NCI-H1436 (cell line): ENCODE measurements at places on chromosomes 11 and 22.

DNA sequence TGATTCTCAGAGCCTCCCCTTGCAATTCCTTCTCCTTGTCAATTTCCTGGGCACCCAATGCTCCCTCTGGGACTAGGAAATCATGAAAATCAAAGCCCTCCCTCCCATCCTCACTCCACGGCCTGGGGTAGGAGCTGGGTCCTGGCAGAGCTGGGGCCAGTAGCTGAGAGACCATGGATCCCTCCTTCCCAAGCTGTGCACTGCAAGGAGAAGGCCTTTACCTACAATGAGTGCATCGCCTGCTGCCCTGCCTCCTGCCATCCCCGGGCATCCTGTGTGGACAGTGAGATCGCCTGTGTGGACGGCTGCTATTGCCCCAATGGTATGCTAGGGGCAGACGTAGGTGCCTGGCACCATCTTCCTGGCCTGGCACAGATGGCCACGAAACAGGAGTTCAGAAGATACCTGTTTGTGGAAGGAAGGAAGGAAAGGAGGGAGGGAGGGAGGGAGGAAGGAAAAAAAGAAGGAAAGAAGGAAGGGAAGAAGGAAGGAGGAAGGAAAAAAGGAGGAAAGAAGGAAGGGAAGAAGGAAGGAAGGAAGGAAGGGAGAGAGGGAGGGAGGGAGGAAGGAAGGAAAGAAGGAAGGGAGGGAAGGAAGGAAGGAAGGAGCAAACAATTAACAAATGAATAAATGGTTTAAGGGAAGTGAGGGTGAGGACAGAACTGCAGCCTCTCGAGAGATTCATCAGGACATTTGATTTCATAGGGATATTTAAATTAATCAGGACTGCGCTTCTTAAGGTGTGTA, 12.5 kb downstream of the OTOG start:
- DNase-seq: no peak

DNA sequence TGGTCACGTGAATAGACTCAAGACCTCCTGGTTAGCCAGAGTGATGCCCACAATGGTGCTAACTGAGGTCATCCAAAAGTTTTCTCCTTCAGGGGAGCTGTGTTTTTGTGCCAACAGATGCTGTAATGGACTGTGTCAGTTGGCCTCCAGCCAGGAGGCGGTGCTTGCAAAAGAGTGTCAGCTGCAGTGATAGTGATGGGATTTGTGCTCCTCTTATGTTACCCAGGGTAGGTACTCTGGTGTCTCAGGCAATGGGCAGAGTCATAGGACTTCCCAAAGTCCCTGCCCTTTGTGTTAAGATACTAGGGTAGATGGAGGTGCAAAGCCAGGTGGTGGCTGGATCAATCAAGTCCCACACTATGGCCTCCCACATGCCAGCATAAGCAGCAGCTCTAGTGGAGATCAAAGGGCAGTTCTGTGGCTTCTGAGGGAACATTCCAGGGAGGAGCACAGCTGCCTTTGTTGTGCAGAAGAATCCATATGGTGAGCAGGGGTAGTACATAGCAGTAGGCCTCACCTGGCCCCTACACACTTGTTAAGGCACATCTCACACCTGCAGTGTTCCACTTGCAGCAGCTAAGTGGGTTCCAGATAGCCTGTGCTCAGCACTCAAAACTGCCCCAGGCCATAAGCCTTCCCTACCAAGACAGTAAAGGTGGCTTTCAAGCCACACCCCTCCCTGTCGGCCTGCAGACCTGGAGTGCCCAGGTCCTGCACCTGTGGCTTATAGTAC, 9.4 kb upstream of the FANCF start:
- no peak for DNase-seq

GRCh38 chr11:11409224-11409623, 56.2 kb upstream of the CSNK2A3 start:
- no peak for DNase-seq

- no peak for DNase-seq
Observed at GRCh38 chr11:132811649-132812048, 720.7 kb downstream of the OPCML start.

DNA sequence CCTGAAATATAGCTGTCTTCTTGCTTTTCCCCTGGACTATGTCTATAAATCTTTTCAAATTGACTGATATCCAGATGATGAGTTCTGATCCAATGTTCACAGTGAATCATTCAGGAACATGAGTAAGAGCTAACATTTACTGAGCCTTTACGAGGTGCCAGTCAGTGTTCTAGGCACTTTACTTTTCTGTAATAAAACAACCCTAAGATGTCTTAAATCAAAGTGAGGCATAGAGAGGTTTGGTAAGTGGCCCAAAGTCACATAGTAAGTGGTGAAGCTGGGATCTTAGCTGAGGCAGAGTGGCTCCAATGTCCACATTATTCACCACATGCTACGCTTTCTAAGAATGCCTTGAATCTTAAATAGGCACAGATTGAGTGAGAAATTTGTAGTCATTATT, 79.9 kb upstream of the OR4C15 start:
- DNase-seq: no peak

GRCh38 chr22:29106839-29107238, 34.0 kb downstream of the KREMEN1 start:
- DNase-seq: no peak

GRCh38 chr22:36873614-36874308, 13.0 kb downstream of the NCF4 start:
- peak; percentile 11 for DNase-seq

- DNase-seq: no peak
Observed at GRCh38 chr11:76291576-76292526, 85.5 kb upstream of the WNT11 start.

DNA sequence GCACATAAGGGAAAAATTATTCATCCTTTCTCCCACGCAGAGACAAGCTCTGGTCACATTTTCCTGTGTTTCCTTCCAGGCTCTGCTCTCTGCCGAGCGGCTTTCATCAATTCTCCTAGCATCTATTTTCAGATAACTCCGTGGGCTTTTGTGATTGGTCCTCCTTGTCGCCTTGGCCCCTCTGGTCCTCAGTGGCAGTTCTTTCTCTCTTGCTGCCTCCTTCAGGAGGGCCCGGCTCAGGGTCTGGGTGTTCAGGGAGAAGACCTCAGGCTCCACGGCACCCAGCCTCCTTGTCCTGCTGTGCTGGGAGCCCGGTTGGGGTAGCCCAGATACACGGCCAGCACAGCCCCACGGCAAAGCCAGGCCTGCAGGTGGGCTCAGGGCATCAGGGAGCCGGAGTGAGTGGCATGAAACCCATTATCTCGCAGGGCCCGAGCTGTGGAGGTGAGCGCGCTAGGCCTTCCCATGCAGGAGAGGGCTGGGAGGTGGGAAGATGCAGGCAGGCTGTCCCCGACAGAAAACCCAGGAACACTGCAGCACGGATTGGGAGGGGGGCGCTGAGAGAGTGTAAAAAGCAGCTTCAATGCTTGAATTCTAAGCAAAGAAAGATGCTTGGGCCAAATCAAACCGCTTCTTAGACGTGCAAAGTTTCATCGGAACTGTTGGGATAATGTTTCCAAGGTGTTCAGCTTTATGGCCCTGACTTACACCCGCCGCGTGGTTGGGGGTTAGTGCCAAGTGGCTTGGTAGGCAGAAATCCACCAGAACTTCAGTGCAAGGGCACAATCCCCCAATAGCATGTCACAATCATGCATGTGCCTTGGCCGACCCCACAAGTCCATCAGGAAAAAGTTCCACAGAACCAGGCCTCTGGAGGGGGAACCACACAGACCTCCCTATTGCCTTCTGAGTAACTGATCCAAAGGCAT, 81.9 kb upstream of the WNT7B start:
- no peak for DNase-seq

DNA sequence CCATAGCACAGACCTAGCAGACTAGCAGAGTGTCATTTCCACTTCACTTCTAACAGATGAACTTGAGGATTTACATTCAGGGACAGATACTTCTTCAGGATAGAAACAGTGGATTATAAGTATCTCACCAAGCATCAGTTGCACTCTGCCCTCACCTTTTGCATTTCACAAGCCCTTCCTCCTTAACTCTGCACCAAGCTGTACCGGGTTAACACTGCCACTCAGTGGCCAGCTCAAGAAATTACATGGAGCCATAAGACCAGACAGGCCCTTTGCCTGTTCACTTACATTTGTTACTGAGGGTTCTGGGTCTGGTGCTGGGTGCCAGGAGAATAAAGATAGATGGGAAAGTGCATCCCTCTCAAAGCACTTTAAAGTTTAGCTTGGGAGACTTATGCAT, 309.8 kb downstream of the SHANK2 start:
- no peak for DNase-seq

- no peak for DNase-seq
Observed at GRCh38 chr11:60512651-60513225, 2.5 kb upstream of the MS4A13 start.

DNA sequence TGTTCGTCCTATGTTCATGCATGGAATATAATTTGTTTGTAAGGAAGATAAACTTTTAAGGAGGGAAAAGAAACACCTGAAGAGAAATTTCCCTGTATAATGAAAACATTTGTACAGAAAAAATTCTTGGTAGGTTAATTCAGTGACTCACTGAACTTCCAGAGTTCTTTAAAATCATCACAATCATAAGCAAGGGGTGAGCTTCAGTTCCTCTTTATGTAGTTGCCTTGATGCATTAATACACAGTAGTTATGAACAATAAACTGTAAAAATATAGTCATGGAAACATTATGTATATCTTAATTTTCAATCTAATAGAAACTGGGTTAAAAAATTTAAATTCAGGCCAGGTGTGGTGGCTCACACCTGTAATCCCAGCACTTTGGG, 1.1 kb upstream of the C11orf65 start:
- no peak for DNase-seq

DNA sequence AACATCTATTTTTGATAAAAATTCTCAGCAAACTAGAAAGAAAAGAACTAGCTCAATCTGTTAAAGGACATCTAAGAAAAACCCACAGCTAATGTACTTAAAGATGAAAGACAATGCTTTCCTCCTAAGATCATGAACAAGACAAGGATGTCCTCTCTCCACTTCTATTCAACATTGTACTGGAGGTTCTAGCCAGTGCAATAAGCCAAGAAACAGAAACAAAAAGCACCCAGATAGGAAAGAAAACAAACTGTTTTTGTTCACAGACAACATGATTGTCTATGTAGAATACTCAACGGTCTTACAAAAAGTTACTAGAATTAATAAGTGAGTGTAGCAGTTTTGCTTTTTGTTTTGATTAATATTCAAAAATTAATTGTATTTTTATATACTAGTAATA, 7.8 kb downstream of the CD3D start:
- no peak for DNase-seq

GRCh38 chr22:24878969-24879368, 67.5 kb downstream of the LHFPL7 start:
- DNase-seq: no peak

GRCh38 chr11:10653946-10654810, 39.4 kb downstream of the IRAG1 start:
- no peak for DNase-seq

GRCh38 chr11:77144196-77144856, 16.3 kb downstream of the MYO7A start:
- no peak for DNase-seq

- no peak for DNase-seq
Observed at GRCh38 chr11:30859669-30860068, 273.5 kb upstream of the MPPED2 start.

- no peak for DNase-seq
Observed at GRCh38 chr22:50315289-50316113, 8.1 kb upstream of the PLXNB2 start.

DNA sequence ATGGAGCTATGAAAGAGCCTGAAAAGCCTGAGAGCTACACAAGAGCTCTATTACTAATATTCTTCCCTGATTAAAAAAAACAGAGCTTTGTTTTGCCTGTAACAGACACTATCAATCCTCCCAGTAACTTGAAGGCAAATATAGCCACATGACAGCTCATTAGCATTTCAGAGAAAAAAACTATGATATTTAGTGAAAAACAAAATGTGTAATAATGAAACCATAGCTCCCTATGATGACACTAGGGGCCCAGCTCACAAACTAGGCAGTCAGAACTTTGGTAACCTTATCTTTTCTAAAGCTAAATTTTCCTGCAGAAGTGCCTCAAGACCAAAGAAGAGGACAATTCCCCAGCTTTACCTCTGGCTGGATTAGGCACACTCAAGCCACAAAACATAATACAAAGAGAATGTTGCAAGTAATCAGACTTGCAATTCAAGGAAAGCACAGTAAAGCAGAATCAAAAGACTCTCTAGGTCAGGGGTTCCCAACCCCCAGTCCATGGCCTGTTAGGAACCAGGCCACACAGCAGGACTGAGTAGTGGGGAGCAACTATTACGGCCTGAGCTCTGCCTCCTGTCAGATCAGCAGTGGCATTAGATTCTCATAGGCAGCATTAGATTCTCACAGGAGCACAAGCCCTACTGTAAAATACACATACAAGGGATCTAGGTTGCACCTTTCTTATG, 53.3 kb downstream of the MRTFA start:
- DNase-seq: no peak

- DNase-seq: no peak
Observed at GRCh38 chr11:75656044-75656727, 12.7 kb downstream of the MAP6 start.

DNA sequence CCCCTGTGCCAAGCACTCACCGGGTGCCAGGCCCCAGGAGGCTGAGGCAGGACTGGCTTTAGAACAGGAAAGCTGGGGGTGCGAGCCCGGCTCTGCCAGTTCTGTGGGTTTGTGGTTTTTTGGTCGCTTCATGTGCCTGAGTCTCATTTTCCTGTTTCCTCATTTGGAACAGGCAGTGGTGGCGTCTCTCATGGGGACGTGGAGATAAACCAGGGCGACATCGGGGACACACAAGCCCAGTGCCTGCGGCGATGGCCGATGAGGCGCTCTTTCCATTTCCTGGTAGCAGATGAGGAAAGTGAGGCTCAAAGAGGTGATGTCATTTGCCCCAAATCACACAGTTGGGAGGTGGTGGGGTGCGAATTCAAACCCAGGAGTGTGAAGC, 20.8 kb upstream of the CHKA start:
- DNase-seq: no peak

- no peak for DNase-seq
Observed at GRCh38 chr11:74220376-74220775, 49.3 kb downstream of the PPME1 start.

DNA sequence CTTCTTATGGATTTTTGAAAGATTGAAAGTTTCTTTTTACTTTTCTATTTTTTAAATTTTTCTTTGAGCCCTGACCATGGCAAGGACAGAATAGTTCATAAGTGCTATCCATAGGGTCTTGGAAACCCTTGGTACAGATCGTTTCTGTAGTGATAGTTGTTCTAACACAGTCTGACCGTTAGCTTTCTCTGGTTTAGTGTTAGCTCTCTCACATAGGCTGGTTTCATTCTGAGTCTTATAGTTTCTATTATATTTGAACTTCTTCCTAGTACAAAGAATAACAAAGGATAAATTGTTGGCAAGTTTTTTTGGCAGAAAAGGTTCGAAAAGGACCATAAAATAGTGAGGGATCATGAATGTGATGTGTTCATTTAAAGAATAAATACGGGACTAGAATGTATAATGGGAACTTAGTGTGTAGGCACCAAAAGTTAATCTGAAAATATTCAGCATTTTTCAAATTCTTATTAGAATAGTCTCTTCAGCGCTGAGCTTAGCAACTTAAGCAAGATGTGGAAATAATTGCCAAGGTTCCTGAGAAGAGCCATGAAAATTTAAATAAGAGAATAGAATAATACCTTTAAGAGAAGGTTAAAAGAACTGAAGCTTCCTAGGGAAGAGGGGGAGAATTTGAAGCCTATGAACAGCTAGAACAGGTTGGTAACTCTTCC, 24.1 kb downstream of the FDX1 start:
- DNase-seq: no peak
